Brain pericyte (primary cell): ENCODE measurements at places on chromosomes 1 and 21.

DNA sequence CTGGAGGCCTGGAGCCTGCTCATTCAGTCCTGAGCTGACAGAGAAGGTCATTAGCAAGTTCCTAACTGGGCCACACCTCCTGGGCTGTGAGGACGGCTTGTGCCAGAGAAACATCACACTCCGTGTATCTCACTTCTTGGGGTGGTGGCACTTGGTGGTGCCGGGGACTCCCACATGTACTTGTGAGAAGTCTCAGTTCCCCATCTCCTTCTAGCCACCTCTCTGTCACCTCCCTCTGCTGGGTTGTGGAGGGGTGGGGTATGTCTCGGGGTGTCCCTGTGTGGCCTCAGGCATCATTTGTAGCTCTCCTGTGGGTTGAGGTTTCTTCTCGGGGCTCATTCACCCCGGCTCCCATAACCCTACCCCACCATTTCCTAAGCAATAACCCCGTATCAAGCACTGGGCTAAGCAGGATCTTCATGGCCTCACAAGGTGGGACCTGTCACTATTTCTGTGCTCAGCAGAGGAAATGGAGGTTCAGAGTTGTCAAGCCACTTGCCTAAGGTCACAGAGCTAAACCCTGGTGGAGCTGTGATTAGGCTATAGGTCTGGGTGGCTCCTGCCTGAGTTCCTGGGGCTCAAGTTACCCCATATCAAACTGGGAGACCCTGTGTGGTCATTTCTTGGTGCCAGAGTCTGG lies 62.5 kb downstream of the UBIAD1 start:
- no peak for DNase-seq

DNA sequence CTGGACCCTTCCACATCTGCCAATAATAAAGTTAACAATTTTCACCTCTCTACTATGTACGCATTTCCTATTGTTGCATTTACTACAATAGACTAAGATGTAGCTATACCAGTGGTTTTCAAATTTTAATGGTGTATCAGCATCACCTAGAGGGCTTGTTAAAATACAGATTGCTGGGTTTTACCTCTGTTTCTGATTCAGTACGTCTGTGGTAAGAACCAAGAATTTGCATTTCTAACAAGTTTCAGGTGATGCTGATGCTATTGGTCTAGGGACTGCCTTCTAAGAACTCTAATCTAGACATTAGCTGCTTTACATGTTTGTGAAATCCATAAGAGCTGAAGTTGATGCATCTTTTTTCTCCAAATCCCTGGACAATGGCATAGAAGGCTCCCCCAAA lies 59.7 kb downstream of the ERICH3 start:
- no peak for DNase-seq

DNA sequence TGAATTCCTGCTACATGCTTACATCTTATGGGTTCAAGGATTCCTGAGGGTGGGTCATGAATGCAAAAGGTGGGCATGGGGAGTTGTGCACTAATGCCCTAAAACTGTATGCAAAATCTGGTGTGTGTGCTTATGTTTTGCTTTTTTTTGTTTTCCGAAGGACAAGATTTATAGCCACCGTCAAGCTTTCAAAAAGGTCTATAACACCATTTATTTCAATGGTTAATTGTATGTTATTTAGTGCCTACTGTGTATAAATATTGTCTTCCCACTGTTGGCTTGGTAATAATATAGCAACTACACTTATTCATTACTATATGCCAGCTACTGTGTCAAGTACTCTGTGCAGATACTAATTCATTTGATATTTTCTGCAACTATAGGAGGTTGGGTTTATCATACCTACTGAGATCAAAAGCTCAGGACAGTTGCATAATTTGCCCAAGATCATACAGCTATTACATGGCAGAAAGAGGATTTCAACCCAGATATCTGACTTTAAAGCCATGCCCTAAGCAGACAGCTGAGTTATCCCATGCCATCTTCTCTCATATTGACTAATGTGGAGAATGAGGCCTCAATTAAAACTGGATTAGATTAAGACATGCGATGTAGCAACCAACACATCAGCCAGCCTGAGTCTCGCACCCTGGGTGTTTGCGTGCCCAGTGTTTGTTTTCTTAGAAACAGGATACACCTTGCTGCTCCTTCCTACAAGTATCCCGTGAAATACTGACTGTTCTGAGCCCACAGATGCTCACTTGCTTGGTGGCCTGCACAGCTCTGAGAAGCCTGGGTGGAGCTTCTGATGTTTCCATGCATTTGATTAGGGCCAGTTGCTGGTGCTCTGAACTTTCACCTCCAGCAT lies 34.6 kb downstream of the GADD45A start:
- no peak for DNase-seq

DNA sequence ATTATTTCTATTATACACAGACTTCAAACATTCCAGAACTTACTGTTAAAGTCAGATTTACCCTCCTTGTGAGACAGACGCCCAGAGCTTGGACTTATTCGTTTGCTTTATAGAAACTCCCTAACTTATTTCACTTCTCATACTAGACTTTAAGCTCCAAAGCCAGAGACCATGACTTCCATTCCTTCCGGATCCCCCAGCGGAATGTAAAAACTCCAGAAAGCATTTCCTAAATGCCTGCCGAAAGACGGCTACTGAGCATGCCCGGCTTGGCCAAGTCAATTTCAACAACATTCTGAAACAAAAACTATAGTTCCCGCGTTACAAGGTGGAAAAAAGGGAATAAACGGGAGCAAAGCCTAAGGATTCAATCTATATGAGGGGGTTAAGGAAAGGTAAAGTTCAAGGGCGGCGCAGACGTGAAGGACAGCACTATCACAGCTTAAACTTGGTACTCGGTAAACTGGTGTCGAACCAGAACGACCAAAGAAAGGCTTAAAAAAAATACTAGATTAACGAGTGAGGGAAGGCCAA lies 1.1 kb downstream of the USP48 start:
- no peak for DNase-seq

DNA sequence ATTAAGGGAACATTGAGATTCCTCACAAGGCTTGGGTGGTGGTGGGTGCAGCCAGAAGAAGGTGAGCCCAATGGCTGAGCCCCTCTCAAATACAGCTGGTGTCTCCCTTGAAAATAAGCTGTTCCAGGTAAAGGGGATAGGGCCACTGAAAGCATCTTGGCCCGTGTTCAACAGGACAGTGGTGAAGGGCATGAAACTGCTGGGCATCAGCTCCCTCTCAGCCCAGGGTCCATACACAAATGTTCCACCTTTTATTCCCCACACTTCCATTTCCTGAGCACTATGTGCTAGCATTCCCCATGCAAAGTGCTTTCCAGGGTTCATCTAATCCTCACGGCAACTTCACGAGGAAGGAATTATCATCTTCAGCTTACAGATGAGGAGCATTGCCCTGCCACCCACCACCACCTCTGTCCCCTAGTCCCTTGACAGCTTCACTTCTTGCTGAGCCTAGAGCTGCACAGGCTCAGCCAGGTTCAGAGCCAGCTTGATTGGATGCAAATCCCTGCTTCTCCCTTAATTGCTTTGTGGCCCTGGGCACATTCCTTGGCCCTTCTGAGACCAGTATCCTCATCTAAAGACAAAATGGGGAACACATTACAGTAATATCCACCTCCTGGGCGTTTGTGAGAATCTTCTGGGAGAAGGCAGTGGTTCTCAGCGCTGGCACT lies 9.6 kb downstream of the TAGLN2 start:
- no peak for DNase-seq

DNA sequence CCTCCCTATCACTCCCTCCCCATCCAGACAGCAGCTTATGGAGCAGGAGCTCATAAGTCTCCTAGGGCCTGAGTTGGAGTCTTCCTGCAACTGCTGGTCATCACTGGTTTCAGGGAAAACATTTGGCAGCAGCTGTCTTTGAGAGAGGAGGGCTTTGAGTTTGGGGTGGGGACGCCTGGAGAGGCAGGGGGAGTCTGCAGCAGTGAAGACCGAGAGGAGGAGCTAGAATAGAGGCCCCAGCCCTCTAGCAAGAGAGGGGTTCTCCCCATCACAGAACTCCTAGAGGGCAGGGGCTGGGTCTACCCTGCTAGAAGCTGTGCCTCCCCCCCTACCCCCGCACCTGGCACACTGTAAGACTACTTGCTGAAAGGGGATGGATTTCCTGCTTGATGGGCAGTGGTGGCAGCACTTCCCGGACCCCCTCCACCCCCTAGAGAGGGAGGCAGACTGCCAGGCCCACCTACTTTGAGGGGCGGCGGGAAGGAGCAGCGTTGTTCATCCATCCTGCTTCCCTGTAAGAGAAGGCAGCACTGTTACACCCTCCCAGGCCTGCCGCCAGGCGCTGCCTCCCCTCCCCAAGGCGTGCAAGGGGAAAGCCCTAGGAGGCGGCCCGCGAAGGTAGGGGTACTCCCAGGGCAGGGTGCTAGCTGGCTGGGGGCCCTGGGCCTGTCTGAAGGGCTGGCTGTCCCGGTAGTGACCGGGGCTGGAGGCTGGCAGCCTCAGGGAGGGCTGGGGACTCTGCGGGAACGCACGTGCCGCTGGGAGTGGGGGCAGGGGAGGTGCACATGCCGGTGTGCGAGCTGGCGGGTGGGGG lies 50.4 kb downstream of the RAP1GAP start:
- DNase-seq = no peak
